ENCODE measurements at places on chromosomes 11 and 22.

- DNase-seq, result peak; percentile 36
Measured at GRCh38 chr11:118338637-118339061, 3.9 kb downstream of the CD3D start.

GRCh38 chr11:69076129-69076791, 27.5 kb downstream of the TPCN2 start:
- DNase-seq, result peak; percentile 81

DNA sequence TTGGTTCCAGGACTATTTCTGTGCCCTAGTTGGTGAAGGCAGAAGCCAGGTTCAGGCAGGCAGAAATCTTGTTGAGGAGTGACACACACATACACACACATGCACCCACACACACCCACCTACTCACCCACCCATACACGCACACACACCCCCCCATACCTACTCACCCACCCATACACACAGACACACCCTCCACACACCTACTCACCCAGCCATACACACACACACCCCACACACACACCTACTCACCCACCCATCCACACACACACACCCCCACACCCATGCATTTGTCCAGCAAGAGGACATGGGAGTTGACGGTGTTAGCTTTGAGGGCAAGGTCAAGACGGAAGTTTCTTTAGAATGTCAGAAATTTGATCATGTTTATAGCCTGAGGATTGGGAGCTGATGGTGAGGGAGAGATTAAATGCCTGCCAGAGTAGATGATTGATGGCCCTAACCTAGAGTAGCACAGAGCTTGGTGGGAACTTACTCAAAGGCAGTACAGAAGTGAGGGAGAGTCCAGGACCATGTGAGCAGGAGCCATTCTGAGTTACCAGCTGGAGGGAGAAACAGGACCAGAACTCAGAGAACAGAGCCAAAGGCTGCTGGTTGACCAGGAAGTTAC, 68.9 kb downstream of the CYB5R2 start:
- DNase-seq, result no peak

GRCh38 chr22:42561856-42562255, 8.1 kb downstream of the SERHL2 start:
- DNase-seq, result no peak

GRCh38 chr11:64379160-64379559, 20.2 kb downstream of the RPS6KA4 start:
- no peak for DNase-seq

- no peak for DNase-seq
Measured at GRCh38 chr11:67315325-67315909, 12.1 kb downstream of the SSH3 start.

- DNase-seq, result no peak
Measured at GRCh38 chr11:100777736-100778135, 90.6 kb downstream of the ARHGAP42 start.

- DNase-seq, result no peak
Measured at GRCh38 chr11:115052601-115053000, 374.3 kb downstream of the NXPE2 start.

- peak; percentile 86 for DNase-seq
Measured at GRCh38 chr11:13297917-13298356, 20.3 kb downstream of the BMAL1 start.

DNA sequence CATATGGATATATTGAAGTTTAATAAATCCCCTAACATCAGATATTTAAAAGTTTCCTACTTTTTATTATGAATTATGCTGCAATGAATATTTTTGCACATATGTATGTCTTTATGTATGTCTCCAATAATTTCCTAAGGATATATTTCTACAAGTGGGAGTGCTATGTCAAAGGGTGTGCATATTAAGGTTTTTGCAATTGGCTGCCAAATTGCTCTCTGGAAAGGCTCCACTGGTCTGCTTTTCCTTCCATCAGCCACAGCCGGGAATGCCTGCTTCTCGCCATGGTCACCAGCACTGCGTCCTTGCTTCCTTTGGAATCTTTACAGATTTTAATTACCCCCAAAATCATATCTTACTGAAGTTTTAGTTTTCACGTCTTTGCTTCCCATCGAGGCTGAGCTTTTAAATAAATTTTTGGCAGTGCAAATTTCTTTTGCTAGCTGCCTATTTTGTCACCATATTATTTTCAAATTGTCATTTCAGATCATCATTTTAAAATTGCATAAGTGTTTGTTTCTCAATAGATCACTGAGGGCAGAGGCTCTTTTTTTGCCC, 221.7 kb downstream of the SNX19 start:
- no peak for DNase-seq

Data from NB4 (cell line).